LHCN-M2 (cell line): ENCODE measurements at places on chromosomes 3 and 15. TPM values are rescaled to one million over a fixed set of nuclear protein-coding genes. Genes with fewer than 3 reads are reported as not detected.

DNA sequence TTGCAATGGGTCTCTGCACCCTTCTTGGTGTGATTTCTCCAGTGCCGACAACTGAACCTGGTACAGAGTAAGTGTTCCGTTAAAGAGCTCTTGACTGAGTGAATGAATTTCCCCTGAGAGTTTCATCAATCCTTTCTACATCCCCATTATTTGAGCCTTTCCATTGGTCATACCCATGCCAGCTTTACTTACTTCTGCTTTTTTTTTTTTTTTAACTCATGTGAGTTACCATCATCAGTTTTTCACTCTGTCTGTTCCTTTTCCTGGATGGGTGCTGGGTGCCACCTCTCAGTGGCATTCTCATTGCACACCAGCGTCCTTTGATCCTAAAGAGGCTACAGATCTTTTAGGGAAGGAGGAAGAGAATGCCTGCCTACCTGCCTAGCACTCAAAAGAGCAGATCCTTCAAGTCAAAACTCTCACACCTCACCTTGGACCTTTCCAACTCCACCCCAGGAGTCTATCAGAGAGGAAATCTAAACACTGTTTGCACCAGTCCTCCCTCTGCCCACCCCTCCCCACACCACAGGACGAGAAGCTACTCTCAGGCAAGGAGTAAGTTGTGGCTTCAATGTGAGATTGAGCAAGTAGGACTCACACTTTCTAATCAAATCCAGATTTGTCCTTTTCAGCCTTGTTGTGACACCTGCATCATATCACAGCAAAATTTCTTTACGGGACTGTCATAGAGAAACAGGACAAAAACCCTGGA is 13.1 kb upstream of the USP3 start:
- DNase-seq: no peak

DNA sequence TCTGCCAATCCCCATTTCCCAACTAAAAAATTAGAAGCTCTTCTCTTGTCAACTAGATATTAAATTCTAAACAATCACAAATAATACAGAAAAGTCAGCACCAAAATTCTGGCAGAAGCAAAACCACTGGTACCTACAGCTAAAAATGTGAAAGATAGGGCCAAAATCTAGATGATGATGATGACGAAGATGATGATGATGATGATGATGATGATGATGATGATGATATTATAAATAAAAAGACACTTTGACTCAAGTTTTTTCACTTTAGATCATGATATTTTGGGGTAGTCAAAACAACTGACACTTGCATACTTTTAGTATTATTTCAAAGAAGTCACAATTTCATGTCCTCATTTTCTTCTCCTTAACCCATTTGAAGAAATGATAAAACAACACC is 470.1 kb upstream of the NR2F2 start:
- no peak for DNase-seq

DNA sequence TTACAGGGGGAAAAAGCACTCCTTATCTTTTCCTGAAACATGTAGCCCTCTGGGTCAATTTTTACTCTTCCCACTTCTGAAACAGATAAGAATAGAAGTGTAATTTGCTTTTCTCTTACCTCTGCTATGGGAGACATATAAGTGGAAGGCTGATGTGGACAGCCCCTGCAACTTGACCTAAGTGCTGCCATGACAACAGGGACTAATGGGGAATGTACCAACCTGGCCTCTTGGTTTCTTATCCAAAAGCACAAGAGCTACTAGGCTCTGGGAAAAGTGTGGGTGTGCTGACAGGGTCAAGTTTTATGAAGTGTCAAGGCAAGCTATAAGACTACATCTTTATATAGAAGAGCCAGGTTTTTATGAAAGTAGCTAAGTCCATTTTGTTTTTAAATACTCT is 1246.5 kb downstream of the OTOL1 start:
- no peak for DNase-seq

DNA sequence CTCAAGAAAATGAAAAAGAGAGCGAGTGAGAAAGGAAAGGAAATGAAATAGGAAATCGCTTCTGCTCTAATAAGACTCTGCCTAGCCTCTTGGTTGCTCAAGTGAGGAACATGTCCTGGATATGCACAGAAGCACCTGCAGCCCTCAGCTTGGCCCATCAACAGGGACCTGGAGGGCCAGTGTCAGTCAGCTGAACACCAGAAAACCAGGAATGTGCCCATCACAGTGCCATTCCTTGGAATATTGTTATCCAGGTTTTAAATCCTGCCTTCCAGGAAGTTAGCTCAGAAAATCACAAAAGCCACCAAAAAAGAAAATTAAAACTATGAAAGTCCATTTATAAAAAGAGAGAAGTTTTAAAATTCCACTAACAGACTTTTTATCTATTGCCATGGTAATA is 173.4 kb upstream of the TPM1 start:
- no peak for DNase-seq

- peak; percentile 30 for DNase-seq
Observed at GRCh38 chr3:53255423-53255774, 423 bp downstream of the TKT start.

DNA sequence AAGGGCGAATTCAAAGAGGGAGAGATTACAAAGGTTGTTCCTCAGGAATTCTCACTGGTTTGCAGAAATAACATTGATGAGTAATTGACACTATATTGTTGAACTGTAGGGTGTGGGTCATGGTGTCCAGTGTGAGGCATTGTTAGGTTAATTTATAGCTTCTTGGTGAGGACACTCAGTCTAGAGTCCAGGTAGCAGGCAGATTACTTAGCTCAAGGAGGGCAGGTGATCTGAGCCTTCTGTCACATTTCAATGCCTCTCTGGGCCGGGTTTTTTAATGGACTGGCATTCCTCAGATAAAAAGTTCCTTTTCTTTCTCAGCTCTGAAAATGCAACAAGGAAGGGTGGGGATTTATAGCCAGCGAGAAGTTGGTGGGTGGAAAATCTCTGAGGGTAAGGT is 194.2 kb upstream of the PROK2 start:
- DNase-seq: no peak

DNA sequence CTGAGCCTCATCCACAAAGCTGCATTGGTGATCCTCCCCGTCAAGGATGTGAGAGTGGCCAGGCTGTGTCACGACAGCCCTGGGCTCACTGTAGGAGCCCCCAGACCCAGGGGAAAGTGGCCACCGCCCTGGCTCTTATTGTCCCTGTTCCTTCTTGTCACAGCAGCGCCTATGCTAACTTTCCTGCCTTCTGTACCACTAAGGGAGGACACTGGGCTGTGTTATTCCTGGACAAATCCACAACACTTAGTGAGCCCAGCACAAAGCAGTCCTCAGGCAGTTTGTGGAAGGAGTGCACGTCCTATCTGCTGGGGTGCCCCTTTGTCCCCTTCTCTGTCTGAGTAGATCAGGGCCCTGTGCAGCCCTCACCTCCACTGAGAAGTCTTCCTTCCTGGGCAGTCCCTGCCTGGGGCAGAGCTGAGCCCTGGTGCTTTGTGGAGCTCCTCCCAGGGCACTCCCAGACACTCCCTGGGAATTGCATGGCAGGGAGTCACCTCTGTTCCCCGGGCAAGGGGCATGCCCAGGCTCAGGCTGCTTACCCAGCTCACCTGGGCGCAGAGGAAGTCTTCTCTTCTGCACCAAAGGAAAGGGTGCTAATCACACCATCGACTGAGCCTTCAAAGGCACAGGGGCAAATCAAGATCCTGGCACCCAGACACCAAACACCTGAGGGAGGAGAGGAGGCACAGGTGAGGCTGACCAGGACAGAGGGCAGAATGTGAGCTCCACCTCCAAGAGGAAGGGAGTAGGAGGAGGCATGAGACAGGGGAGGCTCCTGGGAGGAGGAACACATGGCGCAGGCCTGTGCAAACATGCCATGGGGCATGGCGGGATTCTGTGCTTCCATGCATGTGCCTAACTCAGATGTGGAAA is 138.7 kb downstream of the KLF13 start:
- no peak for DNase-seq

DNA sequence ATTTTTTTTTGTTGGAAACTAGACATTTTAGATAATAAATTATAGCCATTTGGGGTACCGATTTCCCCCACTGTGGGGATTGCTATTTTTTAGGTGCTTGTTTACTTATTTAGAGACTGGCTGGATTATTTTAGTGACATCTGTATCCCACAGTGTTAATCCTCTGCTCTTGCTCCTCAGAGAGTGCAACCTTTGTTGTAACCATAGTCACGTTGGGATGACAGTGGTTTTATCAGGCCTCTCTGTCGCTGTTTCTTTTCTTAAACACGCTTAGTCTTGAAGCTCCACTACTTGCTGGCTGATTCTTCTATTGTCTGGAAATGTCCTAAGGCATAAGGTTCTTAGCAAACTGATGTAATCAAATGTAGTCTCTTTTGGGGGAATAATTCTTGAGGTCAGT is 451.6 kb upstream of the SEMA6D start:
- DNase-seq: no peak

- DNase-seq: peak; percentile 70
Observed at GRCh38 chr15:62912808-62913207, 129.7 kb upstream of the TPM1 start.

DNA sequence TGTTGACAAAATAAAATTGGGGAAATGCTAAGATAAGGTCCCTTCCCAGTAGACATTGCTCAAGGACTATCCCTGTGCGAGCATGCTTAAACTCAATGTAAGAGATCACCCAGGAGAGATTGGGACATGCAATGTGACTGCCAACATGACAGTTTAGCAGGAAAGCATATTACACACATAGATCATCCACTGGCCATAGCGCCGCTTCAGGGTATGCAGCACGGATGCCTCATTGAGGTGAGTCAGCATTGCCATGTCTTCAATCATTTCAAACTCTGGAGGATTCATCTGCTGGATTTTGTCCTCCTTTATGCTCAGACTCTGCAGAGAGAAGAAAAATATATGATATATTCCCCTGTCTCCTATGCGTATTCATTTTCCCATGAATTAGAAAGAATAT is 8.9 kb downstream of the MYH15 start:
- DNase-seq: no peak

GRCh38 chr3:177889652-177890358 is 646.4 kb upstream of the KCNMB2 start:
- no peak for DNase-seq

GRCh38 chr3:82672966-82673365 is 911.5 kb upstream of the GBE1 start:
- no peak for DNase-seq

- DNase-seq: peak; percentile 44
Observed at GRCh38 chr15:74385733-74386132, 18.3 kb upstream of the CYP11A1 start.

DNA sequence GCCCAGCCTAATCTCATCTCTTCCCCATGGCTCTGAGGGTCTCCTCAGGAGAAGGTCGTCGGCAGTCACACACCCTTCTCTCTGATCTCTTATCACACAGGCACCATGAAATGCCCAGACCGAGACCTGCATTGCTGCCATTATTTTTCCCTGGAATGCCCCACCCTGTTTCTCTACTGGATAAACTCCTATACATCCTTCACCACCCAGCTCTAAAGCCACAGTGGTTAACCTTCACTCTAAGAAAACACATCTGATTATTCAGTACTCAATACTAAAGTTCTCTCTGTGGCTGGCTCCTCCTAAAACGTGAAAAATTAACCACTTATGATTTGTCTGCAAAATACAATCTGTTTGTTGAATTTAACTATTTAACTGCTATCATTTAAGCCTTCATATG is 43.3 kb downstream of the RORA start:
- DNase-seq: no peak

GRCh38 chr3:185659942-185660921 is 74.1 kb downstream of the SENP2 start:
- DNase-seq: peak; percentile 85

DNA sequence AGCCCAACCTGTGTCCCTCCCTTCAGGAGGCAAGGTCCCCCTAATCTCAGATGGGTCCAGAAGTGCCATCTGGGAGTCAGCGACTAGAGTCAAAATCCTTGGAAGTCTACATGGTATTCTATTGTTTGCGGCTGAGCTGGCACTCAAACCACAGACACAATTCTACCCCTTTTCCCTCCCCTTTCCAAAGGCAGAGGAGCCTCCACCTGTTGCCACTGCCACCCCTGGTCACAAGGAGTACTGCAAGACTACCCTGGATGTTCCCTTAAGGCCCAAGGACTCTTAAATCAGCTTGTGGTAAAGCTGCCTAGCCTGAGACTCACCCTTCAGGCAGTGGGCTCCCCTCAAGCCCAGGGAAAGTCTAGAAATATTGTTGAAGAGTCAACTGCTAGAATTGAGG is 4.3 kb upstream of the OR5H6 start:
- no peak for DNase-seq

DNA sequence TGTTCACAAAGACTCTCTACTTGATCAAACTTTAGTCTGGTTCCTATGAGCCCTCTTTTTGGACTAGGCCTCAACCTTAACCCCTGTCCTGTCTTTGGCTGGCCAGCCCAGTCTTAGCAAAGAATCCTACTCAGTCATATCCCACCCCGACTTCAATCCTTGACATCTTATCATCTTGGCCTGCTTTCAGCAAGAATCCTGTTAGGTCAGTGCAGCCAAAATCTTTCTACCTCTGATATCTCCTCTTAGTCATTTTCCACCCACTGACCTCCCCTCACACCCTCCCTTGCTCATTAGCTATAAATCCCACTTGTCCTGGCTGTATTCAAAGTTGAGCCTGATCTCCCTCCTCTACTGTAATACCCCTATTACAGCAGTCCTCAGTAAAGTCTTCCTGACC is 286.1 kb downstream of the MAGI1 start:
- DNase-seq: no peak

GRCh38 chr15:99961011-99961441 is 227.8 kb upstream of the LYSMD4 start:
- DNase-seq: peak; percentile 21

DNA sequence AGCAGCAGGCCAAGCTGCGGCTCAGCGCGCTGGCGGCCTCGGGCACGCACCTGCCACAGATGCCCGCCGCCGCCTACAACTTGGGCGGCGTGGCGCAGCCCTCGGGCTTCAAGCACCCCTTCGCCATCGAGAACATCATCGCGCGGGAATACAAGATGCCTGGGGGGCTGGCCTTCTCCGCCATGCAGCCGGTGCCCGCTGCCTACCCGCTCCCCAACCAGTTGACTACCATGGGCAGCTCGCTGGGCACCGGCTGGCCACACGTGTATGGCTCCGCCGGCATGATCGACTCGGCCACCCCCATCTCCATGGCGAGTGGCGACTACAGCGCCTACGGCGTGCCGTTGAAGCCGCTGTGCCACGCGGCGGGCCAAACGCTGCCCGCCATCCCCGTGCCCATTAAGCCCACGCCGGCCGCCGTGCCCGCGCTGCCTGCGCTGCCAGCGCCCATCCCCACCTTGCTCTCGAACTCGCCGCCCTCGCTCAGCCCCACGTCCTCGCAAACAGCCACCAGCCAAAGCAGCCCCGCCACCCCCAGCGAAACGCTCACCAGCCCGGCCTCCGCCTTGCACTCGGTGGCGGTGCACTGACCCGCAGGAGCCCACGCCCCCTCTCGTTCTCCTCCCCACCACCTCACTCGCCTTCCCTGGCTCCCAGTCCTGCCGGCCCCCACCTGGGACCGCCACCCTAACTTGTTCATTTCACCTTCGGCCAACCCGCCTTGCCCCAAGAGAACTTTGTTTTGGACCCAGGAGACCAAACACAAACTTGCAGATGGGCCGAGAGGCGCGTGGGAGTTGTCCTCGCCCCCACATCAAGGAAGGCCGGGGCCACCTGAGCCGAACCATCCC is 1.5 kb downstream of the FOXB1 start:
- DNase-seq: no peak

GRCh38 chr15:22794063-22794462 is 7.6 kb downstream of the NIPA1 start:
- no peak for DNase-seq

GALNT15 gene
- 2.1 and 3.1 TPM in 2 replicates for total RNA-seq

TIMP4 gene
- 0.46 and 0.51 TPM in 2 replicates for total RNA-seq

SMAD6 gene
- total RNA-seq: 2.4 and 3.3 TPM in 2 replicates

MAPKAPK3 gene
- 92.3 and 103 TPM in 2 replicates for total RNA-seq

RLBP1 gene
- total RNA-seq: not detected in 2 replicates

ST3GAL6 gene
- total RNA-seq: 0.63 and 3.8 TPM in 2 replicates

RCCD1 gene
- 21.9 and 23.5 TPM in 2 replicates for total RNA-seq

DISP2 gene
- 1.2 and 1.3 TPM in 2 replicates for total RNA-seq
